ENCODE measurements at places on chromosomes 4 and X.

DNA sequence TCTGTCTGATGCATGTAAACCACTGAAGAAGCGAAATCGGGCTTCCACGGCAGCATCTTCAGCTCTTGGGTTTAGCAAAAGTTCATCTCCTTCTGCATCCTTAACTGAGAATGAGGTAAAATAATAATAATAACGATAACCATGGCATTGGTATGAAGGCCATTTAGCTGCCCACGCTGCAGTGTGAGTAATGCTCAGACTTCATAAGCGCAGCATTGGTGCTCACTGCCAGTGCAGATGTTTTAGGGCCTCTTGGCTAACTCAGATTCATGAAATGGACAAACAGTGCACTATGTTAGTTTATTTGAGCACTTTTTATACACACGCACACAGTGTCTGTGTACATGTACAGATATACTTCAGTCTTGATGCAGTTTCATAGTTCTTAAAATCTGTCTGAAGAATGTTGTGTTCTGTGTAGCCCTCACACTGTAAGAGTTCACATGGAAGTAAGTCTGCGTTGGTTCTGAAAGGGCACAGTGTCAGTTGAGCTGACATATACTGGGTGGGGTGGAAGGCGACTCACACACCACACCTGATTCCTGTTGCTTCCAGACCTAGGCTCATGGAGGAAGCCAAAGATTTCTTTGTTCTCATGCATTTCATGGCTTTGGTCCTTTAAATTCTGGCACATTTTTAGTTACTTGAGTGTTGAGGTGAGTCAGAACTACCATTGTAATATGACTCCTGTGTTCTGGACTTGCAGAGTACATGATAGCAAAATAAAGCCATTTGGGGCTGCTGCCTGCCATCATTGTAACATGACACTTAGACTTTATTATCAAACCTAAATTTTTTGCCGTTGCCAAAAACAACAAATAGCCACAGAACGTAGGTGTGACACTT, 68.7 kb downstream of the NSD2 start:
- peak; percentile 60 for DNase-seq

GRCh38 chr4:145939441-145939750, 773 bp upstream of the ZNF827 start:
- no peak for DNase-seq

- DNase-seq: no peak
Observed at GRCh38 chrX:149248073-149248625, 257.0 kb downstream of the IDS start.

DNA sequence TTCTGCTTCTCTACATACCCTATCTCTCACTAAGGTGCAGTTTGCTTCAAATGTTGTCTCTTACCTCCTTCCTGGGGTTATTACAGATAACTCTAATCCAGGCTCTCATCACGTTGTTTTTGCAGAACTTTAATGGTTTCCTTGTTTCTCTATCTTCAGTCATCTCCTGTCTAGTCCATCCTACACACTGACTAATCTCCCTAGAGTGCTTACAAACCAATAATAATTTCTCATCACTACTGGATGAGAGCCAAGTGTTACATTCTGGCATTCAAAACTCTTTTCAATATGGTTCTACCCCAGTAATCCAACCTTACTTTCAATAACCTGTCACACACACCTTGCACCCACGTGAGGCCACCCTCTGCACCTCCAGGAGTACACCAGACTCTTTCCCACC, 86.1 kb downstream of the SYNPO2 start:
- no peak for DNase-seq

DNA sequence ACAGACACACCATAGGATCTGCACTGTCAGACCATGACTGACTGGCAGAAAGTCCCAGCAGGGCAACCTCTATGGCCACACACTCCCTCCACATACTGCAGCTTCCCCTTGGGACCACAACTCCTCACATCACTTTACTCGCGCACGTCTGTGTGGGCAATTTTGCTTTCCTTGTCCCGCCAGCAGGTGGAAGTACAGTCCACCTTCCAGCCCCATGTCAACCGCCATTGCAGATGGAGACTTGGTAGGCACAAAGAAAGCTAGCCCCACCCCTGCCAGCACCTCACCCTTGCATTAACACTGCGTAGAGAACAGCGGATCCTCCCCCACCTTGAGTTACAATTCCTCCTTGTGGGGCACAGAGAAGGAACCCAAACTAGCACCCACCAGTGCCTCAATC, 74.4 kb upstream of the NAP1L2 start:
- no peak for DNase-seq

GRCh38 chr4:26418850-26419249, 71.4 kb downstream of the CCKAR start:
- DNase-seq: no peak

- no peak for DNase-seq
Observed at GRCh38 chr4:64729561-64729960, 320.3 kb upstream of the TECRL start.

- DNase-seq: peak; percentile 51
Observed at GRCh38 chr4:1579901-1580691, 104.0 kb downstream of the FAM53A start.

GRCh38 chr4:89781321-89781720, 55.6 kb downstream of the SNCA start:
- no peak for DNase-seq

GRCh38 chrX:115581759-115582615, 21.0 kb downstream of the PLS3 start:
- DNase-seq: no peak

DNA sequence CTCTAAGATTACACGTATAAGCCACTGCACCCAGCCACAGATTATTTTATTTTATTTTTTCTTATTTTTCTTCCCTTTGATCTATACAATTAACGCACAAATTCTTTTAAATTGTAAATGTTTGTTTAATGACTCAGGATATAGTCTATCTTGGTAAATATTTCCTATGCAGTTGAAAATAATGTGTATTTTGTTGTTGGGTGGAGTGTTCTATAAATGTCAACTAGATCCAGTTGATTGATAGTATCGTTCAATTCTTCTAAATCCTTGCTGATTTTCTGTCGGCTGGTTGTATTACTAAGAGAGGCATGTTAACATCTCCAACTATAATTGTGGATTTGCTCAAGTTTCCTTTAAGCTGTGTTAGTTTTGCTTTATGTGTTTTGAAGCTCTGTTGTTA, 92.0 kb downstream of the TRAPPC11 start:
- no peak for DNase-seq

GRCh38 chr4:140809676-140810075, 53.5 kb upstream of the TBC1D9 start:
- DNase-seq: no peak

GRCh38 chr4:10608501-10609219, 75.9 kb downstream of the CLNK start:
- DNase-seq: no peak

DNA sequence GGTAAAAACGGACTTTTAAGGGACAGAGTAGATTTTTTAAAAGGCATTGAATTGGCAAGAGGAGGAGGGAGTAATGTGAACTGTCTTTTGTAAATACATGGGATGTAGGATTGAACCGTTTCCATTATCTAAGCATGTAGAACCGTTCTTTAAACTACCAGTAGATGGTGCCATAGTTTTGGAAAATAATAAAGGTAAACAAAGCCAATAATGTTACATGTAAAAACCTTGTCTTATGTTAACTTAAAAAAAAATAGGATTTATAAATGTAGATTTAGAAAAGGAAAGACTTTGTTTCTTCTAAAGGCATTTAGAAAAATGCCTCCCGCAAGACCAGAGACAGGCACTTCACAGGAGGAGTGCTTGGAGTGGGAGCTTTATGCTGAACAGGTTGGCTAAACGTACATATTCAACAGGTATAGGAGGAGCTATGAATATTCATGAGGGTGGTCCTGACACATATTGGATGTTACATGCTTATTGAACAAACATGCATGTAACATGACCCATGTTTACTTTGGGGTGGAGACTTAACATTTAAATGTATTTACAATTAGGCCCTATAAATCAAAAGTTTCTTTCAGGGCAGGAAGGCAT, 45.5 kb upstream of the FAM241A start:
- DNase-seq: peak; percentile 34

DNA sequence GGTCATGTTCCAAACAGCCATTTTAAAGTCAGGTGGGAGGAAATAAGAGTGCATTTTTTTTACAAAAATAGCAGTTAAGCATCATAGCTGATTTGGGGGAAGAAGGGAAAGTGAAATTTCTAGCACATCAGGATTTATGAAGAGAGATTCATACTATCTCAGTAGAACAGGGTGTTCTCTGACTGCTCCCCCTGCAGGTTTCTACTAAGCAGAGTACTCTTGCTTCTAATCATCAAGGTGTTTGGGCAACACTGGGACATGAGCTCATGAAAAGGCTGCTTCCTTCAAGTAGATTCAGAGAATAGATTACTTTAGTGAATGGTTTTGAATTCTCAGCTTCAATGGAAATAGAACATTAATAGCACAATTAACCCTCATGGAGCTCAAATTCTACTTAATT, 591.4 kb upstream of the PCDH10 start:
- no peak for DNase-seq

DNA sequence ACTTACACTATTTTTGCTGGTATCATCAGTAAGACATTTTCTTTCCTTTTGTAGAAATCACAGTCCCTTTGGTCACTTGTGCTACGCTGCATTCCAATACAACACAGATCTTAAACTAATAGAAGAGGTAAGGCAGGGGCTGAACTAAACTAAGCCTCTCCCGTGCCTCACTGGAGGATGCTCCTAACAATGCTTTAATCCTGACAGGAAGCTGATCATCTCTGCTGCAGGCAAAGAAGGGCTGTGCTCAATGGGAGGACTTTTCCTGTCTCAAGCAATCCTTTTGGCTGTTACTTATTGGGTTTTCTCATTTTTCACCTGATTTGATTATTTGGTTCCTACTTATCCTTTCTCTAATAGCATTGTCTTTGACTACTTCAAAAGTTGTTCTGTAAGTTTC, 583.1 kb downstream of the INPP4B start:
- no peak for DNase-seq

GRCh38 chr4:74671080-74671698, 123.1 kb downstream of the BTC start:
- peak; percentile 30 for DNase-seq

- peak; percentile 59 for DNase-seq
Observed at GRCh38 chrX:69361311-69361845, 142.7 kb upstream of the NALF2 start.

DNA sequence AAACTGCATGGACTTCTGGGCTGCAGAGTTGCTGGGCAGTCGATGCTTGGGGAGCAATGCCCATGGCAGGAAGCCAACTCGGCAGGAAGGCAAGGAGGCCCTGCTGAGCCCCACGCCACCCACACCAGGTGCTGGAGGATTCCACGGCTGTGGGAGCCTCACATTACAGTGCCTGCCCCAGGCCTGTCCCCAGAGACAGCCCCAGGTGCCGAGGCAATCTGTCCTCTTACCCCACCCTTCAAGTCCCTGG, 53.9 kb downstream of the HMX1 start:
- no peak for DNase-seq

DNA sequence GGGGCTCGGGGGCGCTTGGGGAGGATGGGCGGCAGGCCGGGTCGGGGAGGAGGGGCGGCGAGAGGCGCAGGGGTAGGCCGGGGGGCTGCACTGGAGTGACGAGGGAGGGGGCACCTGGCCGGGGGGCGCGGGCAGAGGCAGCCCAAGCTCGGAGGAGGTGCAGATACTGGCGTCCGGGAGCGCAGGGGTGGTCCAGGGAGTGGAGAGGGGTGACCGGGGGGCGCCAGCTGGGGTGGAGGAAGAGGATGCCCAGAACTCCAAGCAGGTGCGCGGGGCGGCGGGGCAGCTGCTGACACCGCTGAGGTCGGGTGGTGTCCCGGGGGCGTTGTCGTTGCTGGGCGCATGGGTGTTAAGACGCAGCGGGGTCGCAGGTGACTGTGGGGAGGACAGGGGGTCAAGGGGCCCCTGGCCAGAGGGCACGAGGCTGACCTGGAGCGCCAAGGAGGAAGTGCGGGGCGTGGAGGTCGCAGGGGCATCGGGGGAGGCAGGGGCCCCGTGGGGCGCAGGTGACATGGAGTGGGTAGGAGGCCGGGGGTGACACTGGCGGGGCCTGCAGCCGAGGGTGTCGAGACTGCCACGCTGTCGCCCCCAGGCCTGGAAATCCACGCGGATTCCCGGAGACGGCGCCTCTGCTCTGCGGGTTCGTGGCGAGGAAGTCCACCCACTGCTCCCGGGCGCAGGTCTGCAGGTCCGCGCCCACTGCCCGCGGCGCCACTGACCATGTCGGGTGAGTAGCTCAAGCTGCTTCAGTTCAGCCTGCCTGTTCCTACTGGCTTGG, 928 bp downstream of the GYG2 start:
- DNase-seq: no peak

DNA sequence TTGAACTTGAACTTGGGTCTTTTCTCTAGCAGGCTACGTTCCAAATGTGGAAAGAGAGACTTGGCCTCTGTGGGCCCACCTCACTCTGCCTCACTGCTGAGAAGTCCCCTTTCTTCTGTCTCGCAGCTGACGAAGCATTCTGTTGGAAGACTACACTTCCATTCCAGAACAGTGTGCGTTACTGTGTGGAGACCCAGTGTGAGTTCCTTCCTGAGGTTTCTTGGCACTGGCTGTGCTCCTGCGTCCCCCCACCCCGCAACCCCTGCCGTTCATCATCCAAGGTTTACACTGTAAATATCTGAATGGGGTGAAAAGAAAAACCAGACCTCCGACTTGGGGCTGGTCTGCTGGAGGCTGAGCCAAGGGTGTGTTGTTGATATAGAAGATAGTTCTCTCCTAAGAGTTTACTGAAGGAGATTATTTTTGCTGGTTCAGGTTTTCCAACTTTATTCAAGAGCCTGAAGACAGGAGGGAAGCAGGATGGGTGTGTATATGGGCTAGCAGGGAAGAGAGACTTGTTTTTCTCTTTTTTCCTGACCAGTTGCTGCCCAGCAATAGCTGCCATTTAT, 34.7 kb downstream of the NHSL2 start:
- no peak for DNase-seq

- DNase-seq: no peak
Observed at GRCh38 chr4:169133932-169134331, 123.9 kb upstream of the CBR4 start.

- no peak for DNase-seq
Observed at GRCh38 chr4:73527196-73527595, 45.7 kb downstream of the AFM start.
